ENCODE measurements at places on chromosomes 6 and 20. TPM values are rescaled to one million over a fixed set of nuclear protein-coding genes. Genes with fewer than 3 reads are reported as not detected.

PHACTR3 gene
- total RNA-seq, result 3.8 TPM

MYLK2 gene
- total RNA-seq, result 2.0 TPM

- DNase-seq, result no peak
Measured at GRCh38 chr6:106134906-106135634, 48.9 kb downstream of the PRDM1 start.

- no peak for DNase-seq
Measured at GRCh38 chr6:155142168-155143028, 121.4 kb upstream of the CLDN20 start.
